ENCODE measurements at places on chromosomes 16 and 17. TPM values are rescaled to one million over a fixed set of nuclear protein-coding genes. Genes with fewer than 3 reads are reported as not detected.

NPIPB6 gene
- 1.6 TPM for total RNA-seq

ZNF423 gene
- 0.29 TPM for total RNA-seq

KRT33A gene
- total RNA-seq, result not detected

TBX4 gene
- 0.38 TPM for total RNA-seq

PTGES3L gene
- 0.77 TPM for total RNA-seq

PRM3 gene
- not detected for total RNA-seq

GNPTG gene
- total RNA-seq, result 36.5 TPM

SLFN13 gene
- total RNA-seq, result 3.7 TPM

ACAP1 gene
- 2.6 TPM for total RNA-seq

SMTNL2 gene
- total RNA-seq, result 0.28 TPM

GAS7 gene
- 0.38 TPM for total RNA-seq

RNF157 gene
- total RNA-seq, result 12.6 TPM

PNMT gene
- 0.53 TPM for total RNA-seq

GPR179 gene
- 0.03 TPM for total RNA-seq

C16orf92 gene
- not detected for total RNA-seq

HCRT gene
- total RNA-seq, result not detected

SETD1A gene
- total RNA-seq, result 19.5 TPM

UTS2R gene
- total RNA-seq, result 0.06 TPM

RAB37 gene
- total RNA-seq, result 1.2 TPM

HSPB9 gene
- total RNA-seq, result not detected

AIPL1 gene
- not detected for total RNA-seq

CD300E gene
- total RNA-seq, result not detected

CCL7 gene
- 0.27 TPM for total RNA-seq

RAB26 gene
- 4.0 TPM for total RNA-seq

ITGB3 gene
- total RNA-seq, result 4.7 TPM

FOXN1 gene
- total RNA-seq, result 0.02 TPM

TANGO6 gene
- total RNA-seq, result 6.6 TPM

CD300H gene
- 0.17 TPM for total RNA-seq

SBK1 gene
- total RNA-seq, result 0.26 TPM

MGAT5B gene
- 13.7 TPM for total RNA-seq

KRTAP9-8 gene
- total RNA-seq, result not detected
